ENCODE measurements at places on chromosomes 3 and 15.

DNA sequence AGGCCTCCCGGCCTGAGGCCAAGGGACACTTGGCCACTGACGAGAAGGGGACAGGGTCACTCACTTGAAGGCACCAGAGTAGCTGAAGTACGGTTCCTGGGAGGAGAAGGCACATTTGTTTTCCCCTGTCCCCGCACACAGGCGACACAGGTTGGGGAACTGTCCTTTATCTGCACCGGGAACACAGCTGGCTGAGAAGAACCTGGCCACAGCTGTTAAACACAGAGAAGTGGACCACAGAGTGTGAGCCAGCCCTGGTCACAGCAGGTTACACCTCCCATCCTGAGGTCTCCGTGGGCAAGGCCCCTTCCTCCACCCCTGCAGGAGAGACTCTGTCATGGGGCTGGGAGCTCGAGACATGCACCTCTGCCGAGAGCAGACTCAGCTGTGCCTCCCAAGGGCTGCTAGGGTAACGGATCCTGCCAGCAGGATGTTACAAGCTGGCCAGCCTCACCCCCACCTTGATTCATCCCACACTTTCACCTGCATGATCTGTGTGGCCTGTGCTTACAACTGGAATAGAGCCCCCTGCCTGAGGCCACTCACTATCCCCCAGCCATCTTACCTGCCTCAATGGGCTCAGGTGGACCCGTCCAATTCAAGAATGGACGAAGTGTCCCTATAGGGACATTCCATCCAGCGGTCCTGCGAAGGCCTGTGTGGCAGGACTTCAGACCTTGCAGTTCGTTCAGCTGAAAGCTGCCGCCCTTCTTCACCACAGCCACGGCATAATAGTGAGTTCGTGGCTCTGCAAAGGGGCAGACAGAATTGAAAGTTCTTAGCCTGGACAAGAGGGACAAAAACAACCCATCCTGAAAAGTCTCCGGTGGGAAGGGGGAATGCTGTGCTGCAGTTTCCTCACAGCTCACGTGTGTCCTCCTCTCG, 9.2 kb downstream of the LTF start:
- DNase-seq, result no peak

DNA sequence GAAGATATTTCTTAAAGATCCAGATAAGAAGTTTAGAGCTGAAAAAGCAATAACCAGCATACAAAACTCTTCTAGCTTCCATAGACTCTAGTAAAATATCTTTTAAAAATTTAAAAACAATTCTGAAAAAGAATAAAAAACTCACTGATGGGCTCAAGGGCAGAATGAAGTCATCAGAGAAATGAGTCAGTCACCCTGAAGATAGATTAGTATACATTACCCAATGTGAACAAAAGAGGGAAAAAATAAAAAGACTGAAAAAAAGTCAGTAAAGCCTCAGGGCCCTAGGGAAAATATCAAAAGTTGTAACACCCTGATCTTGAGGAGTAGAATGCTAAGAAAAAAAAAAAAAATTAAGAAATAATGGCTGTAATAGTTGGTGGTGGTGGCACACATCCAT, 11.4 kb downstream of the DET1 start:
- no peak for DNase-seq

DNA sequence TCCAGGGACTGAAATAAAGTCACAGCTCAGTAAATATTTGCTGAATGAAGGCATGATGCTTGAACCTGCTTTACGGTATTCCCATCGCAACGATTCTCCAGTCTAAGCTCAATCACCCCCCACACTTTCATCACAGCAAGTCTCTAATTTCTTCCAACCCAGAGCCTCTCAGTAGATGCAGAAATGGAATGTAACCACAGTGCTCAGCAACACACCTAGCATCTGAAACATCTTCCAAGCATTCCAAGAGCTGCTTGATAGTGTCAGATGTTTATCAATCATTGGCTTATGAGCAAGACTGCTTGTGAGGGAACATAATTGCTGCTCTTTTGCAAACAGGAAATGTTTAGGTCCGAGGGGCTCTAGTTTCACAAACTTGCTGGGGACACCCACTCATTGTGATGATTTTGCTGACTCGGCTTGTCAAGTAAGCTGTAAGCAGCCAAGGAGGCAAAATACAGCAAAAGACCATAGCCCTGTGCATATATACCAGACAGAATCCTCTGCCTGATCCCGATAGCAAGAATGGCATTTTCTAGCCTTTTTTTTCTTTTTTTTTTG, 751.2 kb downstream of the NR2F2 start:
- DNase-seq, result no peak

GRCh38 chr3:32132121-32132520, 25.7 kb downstream of the GPD1L start:
- DNase-seq, result no peak

GRCh38 chr3:15646851-15647511, 45.4 kb downstream of the BTD start:
- no peak for DNase-seq

DNA sequence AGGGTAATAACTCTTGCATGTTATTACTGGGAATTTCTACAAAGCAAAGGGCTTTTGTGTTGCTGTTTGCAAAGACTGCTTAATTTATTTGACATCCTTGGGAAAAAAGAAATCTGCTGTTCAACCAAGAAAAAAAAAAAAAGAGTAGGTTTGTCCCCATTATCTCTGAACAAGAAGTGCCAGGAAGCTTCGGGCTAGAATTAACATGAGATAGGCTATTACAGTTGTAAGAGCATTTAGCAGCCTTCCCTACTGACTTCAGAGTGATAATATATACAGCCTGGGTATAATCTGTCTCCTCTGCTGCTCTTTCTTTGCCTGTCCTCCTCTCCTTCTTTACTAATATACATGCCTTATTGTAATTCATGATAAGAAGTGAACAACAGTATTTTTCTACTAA, 23.3 kb upstream of the CHMP2B start:
- no peak for DNase-seq

- DNase-seq, result no peak
Measured at GRCh38 chr15:74540161-74540760, 759 bp upstream of the ARID3B start.

DNA sequence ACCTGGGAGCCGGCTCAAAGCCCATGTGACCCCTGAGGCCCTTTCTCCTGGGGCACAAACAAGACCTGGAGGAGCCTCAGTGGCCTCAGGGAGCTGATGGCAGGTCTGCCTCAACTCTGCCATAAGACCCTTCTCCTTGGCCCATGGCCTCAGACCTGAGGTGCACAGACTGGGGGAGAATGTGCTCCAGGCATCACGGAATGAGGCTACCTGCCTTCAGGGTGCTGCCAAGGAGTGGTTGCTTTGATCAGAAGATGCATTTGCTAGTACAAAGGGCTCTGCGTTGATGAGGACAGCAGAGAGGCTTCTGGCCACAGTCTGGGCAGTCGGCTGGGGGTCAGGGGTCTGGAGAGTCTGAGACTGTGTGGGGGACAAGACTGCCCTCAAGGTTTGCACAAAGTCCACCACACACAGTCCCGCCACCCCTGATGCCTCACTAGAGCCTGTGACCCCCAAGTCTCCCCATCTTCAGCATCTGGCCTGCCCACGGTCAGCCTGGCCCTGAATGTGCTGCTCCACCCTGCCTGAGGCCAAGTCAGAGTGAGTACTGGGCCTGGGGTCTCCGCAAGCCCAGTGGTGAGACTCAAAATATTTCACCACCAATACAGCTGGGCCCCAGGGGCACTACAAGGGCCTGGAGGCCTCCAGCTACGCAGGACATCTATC, 26.6 kb downstream of the ALDH1L1 start:
- no peak for DNase-seq

- no peak for DNase-seq
Measured at GRCh38 chr15:80783260-80783659, 4.1 kb downstream of the CEMIP start.

GRCh38 chr3:85159376-85159775, 200.6 kb downstream of the CADM2 start:
- DNase-seq, result no peak

DNA sequence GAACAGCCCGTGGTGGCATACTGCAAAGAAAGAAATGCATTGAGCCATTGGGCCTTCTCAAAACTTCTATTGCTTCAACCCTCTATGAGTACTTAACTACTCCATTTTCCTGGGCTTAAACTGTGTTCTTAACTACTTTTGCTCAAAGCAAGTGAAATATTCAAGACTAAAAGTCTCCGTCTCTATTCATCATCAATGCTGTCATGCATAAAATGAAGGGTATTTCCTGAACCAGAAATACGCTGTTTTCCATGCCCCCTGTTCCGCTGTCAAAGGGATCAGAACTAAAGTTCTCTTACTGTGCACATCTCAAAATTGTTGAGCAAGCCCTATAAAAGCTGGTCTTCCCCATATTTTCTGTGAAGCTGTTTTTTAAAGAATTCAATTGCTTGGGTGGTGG, 20.3 kb downstream of the SIAH2 start:
- DNase-seq, result no peak

GRCh38 chr3:73101881-73102280, 40.4 kb downstream of the EBLN2 start:
- no peak for DNase-seq

DNA sequence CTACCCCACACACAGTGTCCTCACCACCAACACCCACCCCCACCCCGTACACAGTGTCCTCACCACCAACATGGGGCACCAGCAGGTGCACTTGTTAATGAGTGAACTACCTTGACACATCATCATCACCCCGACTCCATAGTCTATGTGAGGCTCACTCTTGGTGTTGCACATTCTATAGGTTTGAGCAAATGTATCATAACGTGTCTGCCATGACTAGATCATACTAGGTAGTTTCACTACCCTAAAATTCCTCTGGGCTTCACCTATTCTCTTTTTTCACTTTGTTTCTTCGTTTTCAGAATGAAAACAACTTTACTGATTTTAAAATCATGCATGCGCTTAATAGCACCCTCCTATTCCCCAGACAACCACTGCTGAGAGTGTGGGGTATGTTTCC, 102.6 kb upstream of the SLC6A6 start:
- no peak for DNase-seq

- DNase-seq, result no peak
Measured at GRCh38 chr3:76566211-76566534, 473.7 kb upstream of the ROBO2 start.

- peak; percentile 23 for DNase-seq
Measured at GRCh38 chr3:124671106-124671505, 59.1 kb upstream of the UMPS start.

GRCh38 chr3:16653712-16654111, 48.5 kb upstream of the DAZL start:
- no peak for DNase-seq

- no peak for DNase-seq
Measured at GRCh38 chr15:41581110-41581509, 22.1 kb downstream of the TYRO3 start.

DNA sequence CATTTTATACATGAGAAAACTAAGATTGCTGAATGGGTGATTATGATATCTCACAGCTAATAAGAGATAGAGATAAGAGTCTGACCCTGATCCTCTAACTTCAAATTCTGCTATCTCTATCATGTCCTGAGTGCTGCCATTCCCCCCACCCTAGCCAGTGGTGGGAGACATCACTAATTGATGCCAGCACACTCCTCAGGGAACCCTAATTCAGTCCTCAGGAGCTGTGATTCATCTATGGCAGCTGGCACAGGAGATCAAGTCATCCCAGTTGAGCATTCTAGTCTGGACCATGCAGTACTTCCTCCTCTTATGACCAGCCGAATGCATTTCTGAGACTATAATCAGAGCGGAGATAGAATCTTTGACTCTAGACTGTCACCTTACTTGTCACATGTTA, 71.9 kb downstream of the SYNM start:
- DNase-seq, result no peak

DNA sequence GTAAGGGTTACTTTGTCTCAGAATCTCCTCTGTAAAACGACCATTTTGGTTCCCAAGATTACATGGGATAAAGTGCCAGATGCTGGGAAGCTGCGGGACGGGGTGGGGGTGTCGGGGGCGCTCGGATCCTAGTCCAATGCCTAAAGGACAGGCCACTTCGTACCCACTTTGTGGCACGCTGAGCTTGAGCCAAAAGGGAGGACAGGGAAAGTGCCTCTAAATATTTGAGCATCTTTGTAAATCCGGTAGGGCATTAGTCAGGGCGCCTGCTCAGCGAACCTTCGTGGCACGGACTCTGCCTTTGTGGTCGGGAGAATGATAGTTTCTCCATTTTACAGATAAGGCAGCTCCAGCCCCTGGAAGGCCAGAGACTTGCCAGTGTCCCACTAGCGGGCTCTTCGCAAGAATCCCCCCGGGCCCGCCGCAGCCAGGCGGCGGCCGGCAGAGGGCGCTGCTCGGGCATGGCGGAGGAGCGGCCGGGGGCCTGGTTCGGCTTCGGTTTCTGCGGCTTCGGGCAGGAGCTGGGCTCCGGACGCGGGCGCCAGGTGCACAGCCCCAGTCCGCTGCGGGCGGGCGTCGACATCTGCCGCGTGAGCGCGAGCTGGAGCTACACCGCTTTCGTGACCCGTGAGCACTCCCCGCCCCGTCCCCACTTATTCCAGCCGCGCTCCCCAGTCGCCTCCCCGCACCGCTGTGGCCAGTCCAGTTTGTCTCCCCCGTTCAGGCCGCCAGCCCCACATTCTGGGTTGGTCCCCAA, 1.8 kb downstream of the RCCD1 start:
- no peak for DNase-seq

DNA sequence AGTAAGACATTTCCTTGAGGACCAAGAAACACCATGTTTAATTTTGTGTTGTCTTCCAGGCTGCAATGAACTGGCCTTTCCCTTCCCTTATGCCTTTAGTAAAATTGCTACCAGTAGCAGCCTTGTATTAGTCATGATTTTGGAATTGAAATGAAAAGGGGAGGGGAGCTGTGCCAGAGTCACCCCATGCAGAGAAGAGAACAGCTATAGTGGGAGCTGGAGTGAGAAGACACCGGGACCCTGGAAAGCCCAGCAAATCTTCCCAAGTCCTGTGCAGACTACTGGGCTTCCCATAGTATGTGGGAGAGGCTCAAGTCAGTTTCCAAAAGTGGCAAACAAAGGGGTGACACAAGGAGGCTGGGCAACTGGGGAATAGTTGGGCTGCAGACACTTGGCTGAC, 178.5 kb downstream of the NR1D2 start:
- no peak for DNase-seq

DNA sequence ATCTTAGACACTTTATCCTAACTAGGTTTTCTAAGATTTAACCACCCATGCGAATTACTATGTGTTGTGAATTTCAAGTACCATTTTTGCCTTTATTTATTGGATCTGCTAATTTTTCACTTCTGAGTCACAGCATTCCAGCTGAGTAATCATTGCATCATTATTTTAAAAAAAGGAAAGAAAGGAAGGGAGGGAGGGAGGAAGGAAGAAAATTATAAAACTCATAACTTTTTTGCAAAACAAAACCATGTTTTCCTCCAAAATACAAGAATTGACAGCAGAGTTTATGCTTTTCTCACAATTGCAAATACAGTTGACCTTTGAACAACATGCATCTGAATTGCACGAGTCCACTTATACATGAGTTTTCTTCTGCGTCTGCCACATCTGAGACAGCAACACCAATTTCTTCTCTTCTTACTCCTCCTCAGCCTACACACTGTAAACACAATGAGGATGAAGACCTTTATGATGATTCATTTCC, 651.4 kb upstream of the NECTIN3 start:
- DNase-seq, result no peak

DNA sequence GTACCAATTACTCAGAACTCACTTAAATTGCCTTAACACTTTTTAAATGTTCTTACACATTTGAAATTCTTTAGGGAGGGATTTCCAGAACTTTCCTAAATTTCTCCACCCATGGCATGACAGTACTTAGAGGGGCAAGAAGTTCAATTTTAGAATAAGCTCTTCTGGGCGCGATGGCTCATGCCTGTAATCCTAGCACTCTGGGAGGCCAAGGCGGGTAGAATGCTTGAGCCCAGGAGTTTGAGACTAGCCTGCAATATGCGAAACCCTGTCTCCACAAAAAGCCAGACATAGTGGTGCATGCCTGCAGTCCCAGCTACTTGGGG, 10.6 kb downstream of the FAM131A start:
- DNase-seq, result no peak
